Heart right ventricle (tissue), 16 donors: ENCODE measurements at places on chromosomes 7 and 10.

GRCh38 chr10:99519690-99520039 lies 13.1 kb upstream of the NKX2-3 start:
- DNase-seq = no peak

DNA sequence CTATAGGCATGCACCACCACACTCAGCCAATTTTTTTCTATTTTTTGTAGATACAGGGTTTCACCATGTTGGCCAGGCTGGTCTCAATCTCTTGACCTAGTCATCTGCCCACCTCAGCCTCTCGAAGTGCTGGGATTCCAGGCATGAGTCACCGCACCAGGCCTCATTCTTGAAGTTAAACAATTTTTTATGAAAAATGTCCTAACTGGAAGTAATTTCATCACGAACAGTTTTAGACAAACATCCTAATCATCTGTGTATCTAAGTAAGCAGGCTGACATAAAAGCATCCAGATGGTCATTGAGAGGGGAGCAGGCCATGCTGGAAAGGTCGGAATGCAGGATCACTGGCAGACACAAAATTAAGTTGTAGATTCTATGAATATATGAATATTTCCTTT lies 269.1 kb downstream of the ZMYND11 start:
- no peak for DNase-seq

DNA sequence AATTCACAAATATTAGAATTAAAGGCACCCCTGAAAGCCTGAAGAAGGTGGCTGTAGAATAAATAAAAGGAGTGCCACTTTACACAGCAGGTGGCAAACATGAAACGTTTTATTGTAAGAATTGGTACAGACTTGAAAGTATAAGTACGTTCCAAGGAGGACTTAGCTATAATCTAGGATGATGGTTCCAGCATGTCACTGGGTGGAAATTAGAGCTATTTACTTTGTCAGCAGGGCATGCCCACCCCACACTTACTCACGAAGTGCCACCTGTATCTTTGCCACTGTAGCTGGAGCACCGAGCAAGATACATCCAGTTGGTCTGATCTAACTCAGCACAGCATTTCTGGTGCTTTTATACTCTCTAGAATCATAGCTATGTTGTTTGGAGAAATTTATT lies 97.8 kb downstream of the GRM8 start:
- DNase-seq = no peak

DNA sequence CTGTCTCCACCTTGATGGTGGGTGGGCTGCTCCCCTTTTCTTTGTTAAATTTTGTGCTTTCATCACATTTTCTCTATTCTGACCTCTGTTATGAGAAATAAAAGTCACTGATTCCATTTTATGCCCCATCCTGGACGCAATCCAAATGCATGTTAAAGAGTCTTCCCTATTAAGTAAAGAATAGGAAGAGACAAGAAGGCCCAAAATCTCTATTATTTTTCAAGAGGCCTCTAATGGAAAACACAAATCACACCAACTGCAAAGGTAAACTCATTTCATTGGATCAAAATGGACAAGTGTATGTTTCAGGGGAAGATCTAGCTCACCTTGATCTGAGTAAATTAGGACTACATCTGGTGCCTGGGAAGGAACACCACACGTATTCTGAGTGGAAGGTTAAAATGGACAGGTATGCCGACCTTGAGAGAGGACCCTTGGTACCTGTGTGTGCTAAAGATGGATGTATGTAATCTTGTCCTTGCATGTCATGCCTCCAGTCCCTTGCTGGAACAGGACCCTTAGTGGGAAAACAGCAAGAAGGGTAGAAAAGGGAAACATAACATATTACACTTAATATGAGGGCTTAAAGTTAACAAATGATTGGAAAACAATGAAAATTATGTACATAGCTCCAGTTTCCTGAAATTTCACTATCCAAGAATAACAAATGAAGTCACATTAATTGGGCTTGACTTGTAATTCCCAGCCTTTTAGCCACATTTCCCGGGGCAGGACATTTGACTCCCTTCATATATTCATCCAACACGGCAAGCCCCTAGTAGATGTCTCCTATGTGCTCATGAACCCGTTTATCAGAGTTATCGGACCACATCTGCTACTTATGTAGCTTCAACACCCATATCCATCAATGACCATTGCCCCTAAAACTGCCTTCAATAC lies 7.6 kb downstream of the IFIT2 start:
- no peak for DNase-seq

- no peak for DNase-seq
These were observed 143.8 kb downstream of the C7orf25 start for GRCh38 chr7:42768045-42768444.

DNA sequence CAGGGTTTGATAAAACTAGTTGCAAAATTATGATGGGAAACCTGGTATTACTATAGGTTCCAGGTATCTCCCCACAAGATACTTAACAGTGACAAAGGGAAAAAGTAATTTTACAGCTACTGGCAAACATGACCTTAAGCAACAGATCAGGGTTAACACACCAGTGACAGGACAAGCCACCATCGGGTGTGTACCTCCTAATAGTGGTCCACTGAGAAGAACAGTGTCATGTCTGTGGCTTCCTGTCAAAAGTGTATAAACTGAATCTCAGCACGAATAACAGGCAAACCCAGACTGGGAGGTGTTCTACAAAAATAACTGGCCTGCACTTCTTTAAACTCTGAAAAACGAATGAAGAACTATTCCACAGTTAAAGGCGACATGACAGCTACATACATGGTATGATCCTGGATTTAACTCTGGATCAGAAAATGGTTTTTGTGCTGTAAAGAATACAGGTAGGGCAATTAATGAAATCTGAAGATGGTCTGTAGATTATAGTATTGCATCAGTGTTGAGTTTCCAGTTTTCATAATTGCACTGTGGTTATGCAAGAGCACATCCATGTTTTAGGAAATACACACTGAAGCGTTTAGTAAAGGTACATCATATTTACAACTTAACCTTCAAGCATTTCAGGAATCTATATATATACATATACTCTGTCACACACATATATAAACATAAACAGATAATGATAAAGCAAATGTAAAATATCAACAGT lies 32.0 kb upstream of the ARMS2 start:
- no peak for DNase-seq

GRCh38 chr7:110647266-110647665 lies 443.7 kb upstream of the LRRN3 start:
- DNase-seq = no peak

- no peak for DNase-seq
These were observed 55.8 kb downstream of the INPP5A start for GRCh38 chr10:132593389-132593788.

- peak; percentile 56 for DNase-seq
These were observed 37.8 kb downstream of the PTPRN2 start for GRCh38 chr7:158549616-158550393.

DNA sequence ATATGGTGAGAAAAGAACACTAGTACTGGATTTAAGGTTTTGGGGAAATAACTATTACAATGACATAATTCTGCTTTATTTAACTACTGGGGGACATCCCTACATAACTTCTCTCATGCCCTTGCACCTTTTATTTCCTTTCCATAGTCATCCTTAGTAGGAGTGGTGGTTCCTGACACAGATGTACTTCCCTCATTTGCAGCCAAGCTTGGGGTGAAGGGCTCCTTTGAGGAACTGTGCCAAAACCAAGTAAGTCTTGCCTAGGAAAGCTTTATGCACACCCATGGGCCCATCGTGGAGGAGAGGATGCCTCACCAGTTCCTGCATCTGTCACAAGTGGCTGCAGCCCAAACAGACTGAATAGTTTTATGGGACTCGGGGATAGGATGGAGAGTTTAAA lies 20.6 kb downstream of the ZDHHC6 start:
- DNase-seq = no peak

DNA sequence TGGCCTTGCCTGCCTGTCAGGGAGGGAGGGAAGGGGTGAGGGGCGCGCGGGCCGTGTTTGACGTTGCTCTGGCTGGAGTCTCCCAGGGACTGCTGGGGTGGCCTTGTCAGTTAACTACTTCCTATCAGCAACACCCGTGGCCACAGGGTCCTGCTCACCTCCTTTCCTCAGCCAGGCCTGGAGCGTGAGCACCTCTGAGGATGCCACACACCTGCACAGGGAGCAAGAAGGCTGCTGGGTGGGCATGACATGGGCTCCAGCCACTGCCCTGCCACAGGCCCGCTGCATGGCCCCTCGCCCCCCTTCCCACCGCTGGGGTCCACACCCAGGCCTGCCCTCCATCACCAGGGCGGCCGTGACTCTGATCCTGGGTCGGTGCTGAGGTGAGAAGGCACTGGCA lies 212.4 kb downstream of the ELFN1 start:
- no peak for DNase-seq

- DNase-seq = no peak
These were observed 80.2 kb downstream of the FAM241B start for GRCh38 chr10:69710008-69710888.

- DNase-seq = no peak
These were observed 352.3 kb downstream of the ELMO1 start for GRCh38 chr7:37096341-37096740.

DNA sequence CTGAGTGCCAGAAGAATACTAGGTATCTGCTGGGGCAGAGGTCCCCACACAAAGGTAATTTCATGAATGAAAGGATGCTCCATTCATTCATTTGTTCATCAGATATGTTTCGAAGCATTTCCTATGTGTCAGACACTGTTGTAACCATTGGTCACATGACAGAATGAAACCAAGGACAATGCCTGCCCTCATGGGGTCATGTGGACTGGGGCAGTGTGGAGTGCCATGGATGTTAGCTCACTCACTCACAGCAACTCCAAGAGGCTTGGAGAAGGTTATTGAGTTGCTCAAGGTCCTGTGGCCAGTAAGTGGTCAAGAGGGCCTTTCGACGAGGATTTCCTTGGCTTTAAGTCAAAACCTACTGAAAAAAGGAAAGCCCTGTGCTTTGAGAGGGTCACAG lies 223.5 kb downstream of the ARHGAP12 start:
- no peak for DNase-seq

DNA sequence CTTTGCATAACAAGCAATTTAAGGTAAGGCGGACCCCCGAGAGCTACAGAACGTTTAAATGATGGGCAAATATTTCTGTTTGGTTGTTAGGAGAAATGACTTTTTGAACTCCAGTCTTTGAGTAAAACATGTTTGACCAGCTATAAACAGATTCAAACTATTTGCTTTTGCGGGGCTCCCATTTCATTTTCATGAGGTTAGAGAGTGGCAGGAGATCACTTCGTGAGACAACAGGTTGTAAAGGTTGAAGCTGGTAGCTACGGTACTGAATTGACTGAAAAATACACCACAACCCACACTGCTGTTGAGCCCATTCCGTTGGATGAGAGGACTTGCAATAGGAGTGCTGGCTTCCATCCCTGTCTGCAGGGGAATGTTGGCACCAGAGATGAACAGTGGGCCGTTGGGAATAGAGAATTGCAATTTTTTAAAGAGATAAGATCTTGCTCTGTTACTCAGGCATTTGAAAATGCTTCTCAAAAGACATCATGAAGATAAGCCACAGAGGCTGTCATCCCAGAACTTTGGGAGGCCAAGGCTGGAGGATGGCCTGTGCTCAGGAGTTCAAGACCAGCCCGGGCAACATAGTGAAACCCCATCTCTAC lies 65.7 kb upstream of the CARD11 start:
- no peak for DNase-seq
